ENCODE measurements at places on chromosomes 12 and 14. TPM values are rescaled to one million over a fixed set of nuclear protein-coding genes. Genes with fewer than 3 reads are reported as not detected.
A peak's percentile ranks its signal among the peaks of the same experiment; 100 is the strongest.

DNA sequence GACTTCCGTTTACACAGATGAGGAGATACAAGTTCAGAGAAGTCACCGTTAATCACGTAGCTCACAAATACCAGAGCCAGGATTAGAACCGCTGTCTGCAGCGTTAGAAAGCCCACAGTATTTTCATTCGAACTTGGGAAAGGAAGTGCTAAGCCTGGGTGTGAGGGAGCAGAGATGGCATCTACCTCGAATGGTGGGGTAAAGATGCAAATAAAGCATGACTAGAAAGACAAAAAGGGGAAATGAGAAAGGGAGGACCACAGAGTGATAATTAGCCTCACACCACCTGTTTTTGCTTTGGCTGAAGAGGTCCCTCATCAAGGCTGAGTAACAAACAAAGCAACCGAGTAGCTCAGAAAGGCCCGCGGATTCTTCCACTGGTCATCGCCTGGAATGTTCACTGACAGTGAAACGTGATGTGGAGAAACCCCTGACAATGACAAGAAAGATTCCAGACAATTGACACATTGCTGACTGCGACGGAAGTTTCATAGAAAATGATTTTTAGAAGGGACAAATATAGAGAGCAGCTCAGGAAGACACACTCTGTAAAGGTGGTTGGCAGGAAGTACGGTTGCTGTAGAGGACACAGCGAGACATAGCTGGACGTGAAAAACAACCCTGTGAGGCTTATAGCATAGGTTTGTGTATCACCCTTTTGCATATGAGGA is 31.5 kb upstream of the BHLHE41 start:
- H3K36me3 ChIP-seq = no peaks in the 10 kb centered on the region
- H3K4me3 ChIP-seq = no peak overlapping the region
- peaks cover 33% of the 10 kb centered on the region for H3K27me3 ChIP-seq
- no peak overlapping the region for H3K27ac ChIP-seq

GRCh38 chr12:122867691-122868461 is 28.0 kb downstream of the VPS37B start:
- H3K4me1 ChIP-seq = peaks cover 23% of the 10 kb centered on the region
- no peak for DNase-seq
- no peak overlapping the region for H3K27ac ChIP-seq
- H3K36me3 ChIP-seq = peaks cover 48% of the 10 kb centered on the region

Gene KIAA0586
- total RNA-seq = 20.9 TPM

DNA sequence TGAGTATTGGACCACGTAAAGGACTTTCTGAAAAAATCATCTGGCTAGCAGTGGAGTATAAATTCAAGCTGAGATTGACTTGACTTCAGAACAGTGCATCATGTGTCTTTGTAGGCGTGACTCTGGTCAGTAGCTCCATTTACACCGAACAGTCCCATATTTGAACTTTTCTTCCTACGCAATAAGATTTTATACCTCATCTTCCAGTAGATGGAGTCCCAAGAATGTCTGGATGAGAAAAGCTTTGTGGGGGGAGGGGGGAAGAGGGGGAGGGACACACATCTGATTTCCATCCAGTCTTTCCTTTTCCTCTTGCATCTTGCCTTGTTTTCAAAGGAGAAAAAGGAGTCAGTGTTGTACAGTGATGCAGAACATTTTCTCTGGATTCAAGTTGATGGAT is 241.0 kb downstream of the EMP1 start:
- no peak overlapping the region for H3K4me3 ChIP-seq
- H3K27me3 ChIP-seq = peaks cover 3% of the 10 kb centered on the region
- no peaks in the 10 kb centered on the region for H3K36me3 ChIP-seq
- DNase-seq = peak; percentile 8
- H3K27ac ChIP-seq = no peak overlapping the region

Gene GALNT8
- total RNA-seq = 0.82 TPM

Gene SYNDIG1L
- not detected for total RNA-seq

Gene TRIAP1
- total RNA-seq = 57.5 TPM

DNA sequence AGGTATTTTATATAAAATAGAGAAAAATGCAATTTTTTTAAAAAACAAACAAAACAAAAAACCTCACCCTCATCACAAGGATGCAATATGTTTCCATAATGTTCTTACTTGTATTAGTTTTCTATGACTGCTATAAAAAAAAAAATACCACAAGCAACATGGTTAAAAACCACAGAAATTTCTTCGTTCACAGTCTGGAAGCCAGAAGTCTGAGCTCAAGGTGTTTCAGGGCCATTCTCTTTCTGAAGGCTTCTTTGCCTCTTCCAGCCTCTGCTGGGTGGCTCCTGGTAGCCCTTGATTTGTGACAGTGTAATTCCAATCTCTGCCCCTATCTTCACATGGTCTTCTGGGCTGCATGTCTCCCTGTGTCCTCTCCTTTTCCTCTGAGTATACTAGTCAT is 21.5 kb upstream of the SSTR1 start:
- no peak for DNase-seq
- H3K4me3 ChIP-seq = no peak overlapping the region
- no peaks in the 10 kb centered on the region for H3K4me1 ChIP-seq
- no peaks in the 10 kb centered on the region for H3K27me3 ChIP-seq
- H3K27ac ChIP-seq = no peak overlapping the region

GRCh38 chr14:68820999-68821683 is 28.3 kb upstream of the ZFP36L1 start:
- H3K27ac ChIP-seq = peak overlapping the region; percentile 75
- H3K4me3 ChIP-seq = peak overlapping the region; percentile 58
- no peaks in the 10 kb centered on the region for H3K36me3 ChIP-seq

GRCh38 chr14:22178333-22178839 is 410.6 kb downstream of the DAD1 start:
- H3K27me3 ChIP-seq = no peaks in the 10 kb centered on the region
- no peaks in the 10 kb centered on the region for H3K36me3 ChIP-seq
- H3K4me1 ChIP-seq = peaks cover 8% of the 10 kb centered on the region
- peak; percentile 58 for DNase-seq
- H3K4me3 ChIP-seq = peak overlapping the region; percentile 37

GRCh38 chr14:79134361-79134760 is 964.2 kb downstream of the NRXN3 start:
- DNase-seq = no peak
- H3K27me3 ChIP-seq = no peaks in the 10 kb centered on the region
- no peak overlapping the region for H3K27ac ChIP-seq
- H3K4me3 ChIP-seq = no peak overlapping the region
- H3K36me3 ChIP-seq = no peaks in the 10 kb centered on the region

GRCh38 chr14:22888662-22889061 is 5.6 kb downstream of the REM2 start:
- no peak overlapping the region for H3K4me3 ChIP-seq
- DNase-seq = peak; percentile 70
- no peak overlapping the region for H3K27ac ChIP-seq
- peaks cover 32% of the 10 kb centered on the region for H3K4me1 ChIP-seq
- H3K27me3 ChIP-seq = peaks cover 3% of the 10 kb centered on the region

GRCh38 chr12:113165521-113166450 is 16.3 kb downstream of the CFAP73 start:
- no peak overlapping the region for H3K4me3 ChIP-seq
- H3K36me3 ChIP-seq = peaks cover 54% of the 10 kb centered on the region
- no peaks in the 10 kb centered on the region for H3K4me1 ChIP-seq
- DNase-seq = no peak
- H3K27ac ChIP-seq = no peak overlapping the region

- no peak overlapping the region for H3K27ac ChIP-seq
- peak overlapping the region; percentile 79 for H3K4me3 ChIP-seq
- H3K4me1 ChIP-seq = peaks cover 27% of the 10 kb centered on the region
- DNase-seq = peak; percentile 96
These were observed 449 bp upstream of the LTBP2 start for GRCh38 chr14:74612350-74613021.

GRCh38 chr12:80813820-80814219 is 97.1 kb downstream of the MYF5 start:
- H3K27ac ChIP-seq = no peak overlapping the region
- no peak overlapping the region for H3K4me3 ChIP-seq
- no peaks in the 10 kb centered on the region for H3K27me3 ChIP-seq

DNA sequence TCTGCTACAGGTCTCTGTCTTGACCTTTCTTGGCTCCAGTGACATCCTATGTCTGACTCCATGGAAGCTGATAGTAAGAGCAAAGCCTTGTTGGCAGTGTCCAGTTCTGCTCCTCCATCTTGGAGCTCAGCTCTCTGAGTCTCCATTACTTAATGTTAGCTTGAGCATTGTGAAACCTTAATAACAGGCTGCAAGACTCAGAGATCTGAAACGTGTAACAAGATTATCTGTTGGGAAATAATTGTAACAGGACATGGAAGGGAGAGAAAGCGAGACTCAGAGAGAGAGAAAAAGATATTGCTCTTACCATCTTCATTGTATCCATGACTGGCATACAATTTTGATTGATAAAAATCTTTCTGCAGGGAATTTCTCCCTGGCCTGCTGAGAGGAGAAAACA is 1365.7 kb downstream of the AACS start:
- H3K4me3 ChIP-seq = no peak overlapping the region
- no peaks in the 10 kb centered on the region for H3K27me3 ChIP-seq
- H3K27ac ChIP-seq = no peak overlapping the region
- H3K4me1 ChIP-seq = no peaks in the 10 kb centered on the region

Gene LRP10
- 34.2 TPM for total RNA-seq

- DNase-seq = no peak
- no peak overlapping the region for H3K27ac ChIP-seq
- H3K4me1 ChIP-seq = no peaks in the 10 kb centered on the region
- H3K27me3 ChIP-seq = no peaks in the 10 kb centered on the region
- no peaks in the 10 kb centered on the region for H3K36me3 ChIP-seq
- H3K4me3 ChIP-seq = no peak overlapping the region
These were observed 522.0 kb upstream of the SEL1L start for GRCh38 chr14:82055515-82056115.

Gene KCNA1
- total RNA-seq = not detected

- no peaks in the 10 kb centered on the region for H3K36me3 ChIP-seq
- H3K27me3 ChIP-seq = peaks cover 1% of the 10 kb centered on the region
- no peaks in the 10 kb centered on the region for H3K4me1 ChIP-seq
- no peak overlapping the region for H3K4me3 ChIP-seq
These were observed 186.6 kb upstream of the OTX2 start for GRCh38 chr14:56996721-56997399.

DNA sequence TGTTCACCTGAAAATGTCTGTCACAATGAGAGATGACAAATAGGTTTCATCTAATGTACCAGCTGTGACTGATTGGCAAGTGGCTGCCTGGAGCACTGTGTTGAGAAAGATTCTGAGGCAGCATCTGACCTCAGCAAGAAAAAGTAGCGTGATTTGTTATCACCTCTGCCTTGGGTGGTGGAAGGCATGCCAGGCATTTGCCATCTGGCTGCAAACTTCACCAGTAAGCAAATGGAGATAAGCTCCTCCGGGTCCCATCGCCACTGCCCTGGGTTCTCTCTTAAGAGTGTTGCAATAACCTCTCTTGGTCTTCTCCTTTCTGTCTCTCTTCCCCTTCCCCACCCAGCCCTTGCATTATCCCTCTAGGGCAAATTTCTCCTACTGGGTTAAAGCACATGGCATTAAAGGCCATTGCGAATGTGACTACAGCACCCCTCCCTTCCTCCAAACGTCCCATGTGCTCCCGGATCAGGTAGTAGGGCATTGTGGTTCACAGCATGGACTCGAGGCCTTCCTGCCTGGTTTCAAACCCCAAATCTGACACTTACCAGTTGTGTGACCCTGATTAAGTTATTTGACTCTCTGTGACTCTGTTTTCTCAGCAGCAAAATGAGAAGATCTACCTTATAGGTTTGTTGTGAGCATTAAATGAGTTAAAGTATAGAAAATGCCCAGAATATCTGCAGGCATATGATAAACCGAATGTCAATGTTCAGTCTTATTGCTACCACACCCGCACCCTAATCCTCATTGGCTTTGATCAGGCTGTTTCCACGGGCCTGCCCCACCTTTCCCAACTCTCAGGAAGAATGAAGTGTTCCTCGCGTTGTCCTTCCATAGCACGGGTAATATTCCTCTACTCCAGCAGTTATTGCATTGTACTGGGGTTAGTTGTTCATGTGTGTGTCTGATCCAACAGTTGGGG is 8.2 kb upstream of the LGALS3 start:
- no peak overlapping the region for H3K4me3 ChIP-seq
- H3K4me1 ChIP-seq = peaks cover 15% of the 10 kb centered on the region
- no peak overlapping the region for H3K27ac ChIP-seq
- H3K27me3 ChIP-seq = peaks cover 24% of the 10 kb centered on the region
- no peaks in the 10 kb centered on the region for H3K36me3 ChIP-seq
- no peak for DNase-seq

Gene MANSC4
- total RNA-seq = not detected

Gene MYH6
- 0.17 TPM for total RNA-seq

GRCh38 chr14:94952097-94952496 is 182.2 kb upstream of the GSC start:
- no peak for DNase-seq
- no peak overlapping the region for H3K27ac ChIP-seq
- H3K4me1 ChIP-seq = no peaks in the 10 kb centered on the region
- H3K4me3 ChIP-seq = no peak overlapping the region

DNA sequence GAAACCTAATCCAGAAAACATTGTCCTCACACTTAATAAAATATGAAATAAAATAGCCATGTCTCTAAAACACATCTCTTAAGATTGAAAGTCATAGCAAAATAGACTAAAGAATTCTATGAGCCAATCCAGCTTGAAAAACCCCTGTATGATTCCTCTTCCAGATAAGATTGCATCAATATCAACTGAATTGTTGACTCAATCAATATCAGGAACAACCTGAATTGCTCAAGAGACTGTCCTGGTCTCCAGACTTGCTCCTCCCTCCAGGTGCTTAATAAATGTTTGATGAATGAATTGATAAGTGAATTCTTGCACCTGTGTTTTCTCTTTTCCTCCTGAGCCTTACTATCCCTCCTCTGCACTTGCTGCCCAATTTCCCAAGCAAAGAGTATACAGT is 162.1 kb downstream of the NTF3 start:
- no peaks in the 10 kb centered on the region for H3K36me3 ChIP-seq
- H3K27me3 ChIP-seq = no peaks in the 10 kb centered on the region
- H3K4me1 ChIP-seq = no peaks in the 10 kb centered on the region

DNA sequence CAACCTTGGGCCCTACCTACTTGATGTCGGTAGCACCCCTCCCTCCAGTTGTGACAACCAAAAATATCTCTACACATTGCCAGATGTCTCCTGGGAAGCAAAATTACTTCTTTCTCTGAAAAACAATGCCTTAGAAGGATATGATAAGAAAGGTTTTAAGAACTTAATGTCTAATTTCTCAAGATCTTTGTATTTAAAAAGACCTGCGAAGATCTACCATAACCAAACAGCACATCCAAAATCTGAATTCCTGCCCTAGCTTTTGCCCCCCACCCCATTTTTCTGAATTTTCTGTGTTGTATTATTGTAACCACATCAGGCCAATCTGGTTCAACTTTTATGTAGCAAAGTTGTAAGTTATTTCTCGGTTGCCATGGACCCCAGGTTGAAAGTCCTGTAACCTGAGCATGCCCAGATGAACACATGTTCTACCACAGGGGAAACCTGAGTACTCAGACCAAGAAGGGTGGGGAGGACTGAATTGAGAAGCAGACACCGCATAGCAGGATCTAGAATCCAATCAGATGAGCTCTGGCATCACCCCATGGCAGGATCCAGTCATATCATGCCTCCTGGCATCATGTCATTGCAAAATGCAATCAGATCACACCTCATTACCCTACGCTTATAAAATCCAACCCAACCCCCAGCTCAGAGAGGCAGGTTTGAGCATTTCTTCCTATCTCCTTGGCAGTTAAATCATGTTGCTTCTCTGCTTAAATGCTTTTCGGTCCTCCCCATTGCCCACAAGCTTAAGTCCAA is 8.7 kb downstream of the TMEM253 start:
- H3K27me3 ChIP-seq = no peaks in the 10 kb centered on the region
- DNase-seq = no peak
- H3K4me3 ChIP-seq = no peak overlapping the region

Gene CABP1
- total RNA-seq = 0.16 TPM

Gene WDR89
- total RNA-seq = 33.1 TPM

Gene TAMALIN
- 10.4 TPM for total RNA-seq
